Glutamatergic neuron (in vitro differentiated cells): ENCODE measurements at places on chromosomes 13 and 19. TPM values are rescaled to one million over a fixed set of nuclear protein-coding genes. Genes with fewer than 3 reads are reported as not detected.

DNA sequence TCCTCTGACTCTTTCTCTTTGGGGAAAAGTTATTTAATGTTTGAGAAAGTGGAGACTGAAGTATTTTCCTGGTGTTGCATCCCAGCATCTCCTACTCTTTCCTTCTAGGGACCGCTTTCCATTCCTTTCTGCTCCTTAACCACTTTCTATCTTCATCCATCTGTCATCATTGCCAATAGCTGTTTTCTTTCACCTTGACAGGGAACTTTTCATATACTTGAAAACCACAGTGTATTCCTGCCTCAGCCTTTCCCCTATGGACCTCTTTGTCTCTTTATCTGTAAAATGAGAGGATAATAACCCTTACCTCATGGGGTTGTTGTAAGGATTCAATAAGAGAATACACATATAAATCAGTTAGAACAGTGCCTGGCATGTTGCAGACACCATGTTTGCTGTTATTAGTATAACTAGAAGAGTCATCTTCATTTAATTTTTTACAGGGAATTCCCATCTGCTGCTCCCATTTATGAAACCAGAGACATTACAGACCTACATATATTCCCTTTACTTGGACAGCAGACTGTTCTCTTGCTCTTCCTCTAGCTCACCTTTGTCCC lies 31.8 kb downstream of the LCP1 start:
- no peak for DNase-seq

DNA sequence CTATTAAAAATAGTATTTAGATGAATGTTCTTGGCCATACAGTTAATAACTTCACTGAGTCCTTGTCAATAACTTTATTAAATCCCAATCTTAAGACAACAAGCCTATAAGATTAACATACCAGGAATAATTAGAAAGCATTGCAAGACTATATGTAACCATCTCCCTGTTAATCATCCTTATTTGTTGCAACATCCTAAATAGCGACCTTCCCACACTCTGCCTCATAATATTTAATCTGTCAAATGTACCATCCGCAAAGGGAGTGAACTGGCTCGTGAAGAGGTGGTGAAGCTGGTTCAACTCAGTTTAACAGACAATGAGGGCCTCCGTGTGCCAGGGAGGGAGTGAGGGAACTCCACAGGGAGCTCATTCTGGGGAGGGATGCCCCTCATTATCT lies 33.9 kb downstream of the KL start:
- DNase-seq: no peak

DNA sequence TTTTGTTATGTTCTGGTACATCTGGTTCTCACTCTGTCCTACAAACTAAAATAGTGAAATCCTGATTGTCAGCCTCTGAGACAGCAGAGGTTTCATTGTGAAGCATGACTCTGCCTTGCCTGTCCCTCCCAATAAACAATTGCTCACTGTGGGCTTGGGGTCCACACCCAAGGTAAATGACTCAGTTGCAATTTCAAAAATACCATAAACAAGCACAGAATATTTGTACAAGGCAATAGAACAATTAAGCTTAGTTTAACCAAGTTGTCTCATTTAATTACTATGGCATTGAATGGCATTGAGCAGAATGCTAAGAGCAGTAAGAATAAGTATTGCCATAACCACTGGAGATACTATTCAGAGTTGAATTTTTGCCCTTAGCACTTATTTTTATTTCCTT lies 353.6 kb downstream of the SPRY2 start:
- DNase-seq: no peak

DNA sequence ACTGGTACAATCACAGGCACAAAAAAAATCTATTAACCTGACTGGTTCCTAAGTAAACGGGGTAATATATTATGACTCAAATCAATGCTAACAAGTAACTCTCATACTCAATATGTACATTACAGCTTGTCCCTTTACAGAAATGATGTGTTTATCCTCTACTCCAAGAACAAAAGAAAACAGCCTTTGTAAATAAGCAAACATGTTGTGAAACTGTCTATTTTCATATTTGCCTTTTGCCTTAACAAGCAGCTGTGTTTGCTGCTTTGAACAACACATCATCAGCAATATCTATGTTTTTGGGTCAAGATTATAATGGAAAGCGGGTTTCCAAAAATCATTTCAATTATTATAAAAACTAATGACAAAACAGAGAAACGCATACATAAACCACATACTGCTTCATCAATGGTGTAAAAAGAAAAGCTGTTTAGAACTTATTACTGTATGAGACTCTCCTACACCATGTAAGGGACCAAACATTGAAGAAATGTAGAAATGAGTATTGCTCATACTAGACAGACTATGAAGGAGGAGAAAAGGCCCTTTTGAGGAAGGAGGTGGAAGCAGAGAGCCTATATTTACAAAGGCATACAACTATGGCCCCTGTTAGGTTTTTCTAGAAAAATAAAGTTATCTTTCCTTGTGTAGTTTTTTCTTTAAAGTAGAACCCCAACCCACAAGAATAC lies 14.8 kb downstream of the TBC1D4 start:
- DNase-seq: no peak

DNA sequence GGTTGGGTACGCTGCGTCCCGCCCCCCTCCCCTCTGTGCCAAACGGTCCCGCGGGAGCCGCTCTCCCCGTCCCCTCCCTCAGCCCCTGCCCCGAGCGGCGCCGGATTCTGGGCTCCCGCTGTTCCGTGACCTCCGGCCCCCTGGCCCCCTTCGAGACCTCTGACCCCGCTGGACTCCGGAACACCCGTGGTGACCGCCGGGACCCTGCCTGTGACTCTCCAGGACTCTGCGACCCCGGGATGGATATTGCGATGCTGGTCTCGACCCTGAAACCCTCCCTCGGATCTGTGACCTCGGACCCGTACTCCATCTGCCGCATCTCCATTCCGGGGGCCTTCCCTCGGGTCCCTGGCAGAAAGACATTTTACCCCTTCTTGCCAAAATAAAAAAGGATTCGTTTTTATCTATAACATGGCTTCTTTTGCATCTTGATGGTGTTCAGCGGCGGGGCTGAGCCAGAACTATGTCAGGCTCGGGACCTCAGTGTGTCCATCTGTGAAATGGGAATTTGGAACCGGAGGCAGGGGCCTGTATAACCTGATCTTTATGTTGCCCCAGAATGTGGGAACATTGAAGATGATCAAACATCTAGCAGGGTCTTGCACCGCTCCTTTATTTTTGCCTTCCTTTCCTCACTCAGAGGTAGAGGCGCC lies 654 bp upstream of the MEGF8 start:
- DNase-seq: peak; percentile 41

DNA sequence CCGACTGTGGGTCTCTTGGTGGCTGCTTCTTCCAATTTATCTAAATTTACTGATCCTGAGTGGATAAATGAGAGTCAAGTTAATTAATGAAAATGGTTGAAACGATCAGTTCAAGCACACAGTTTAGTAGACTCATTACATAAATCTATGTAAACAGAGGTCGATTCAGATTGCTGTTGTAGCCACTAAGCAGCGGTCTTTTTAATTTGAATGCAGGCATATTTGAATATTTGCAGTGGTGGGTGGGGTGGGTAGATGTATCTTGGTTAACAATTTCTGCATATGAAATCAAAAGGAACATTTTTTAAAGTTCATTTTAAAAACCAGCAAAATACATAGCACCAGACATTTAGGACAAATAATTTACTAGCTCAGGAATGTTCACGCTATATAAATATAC lies 325.9 kb downstream of the KLF12 start:
- no peak for DNase-seq

GRCh38 chr19:28633319-28634018 lies 579.5 kb downstream of the UQCRFS1 start:
- DNase-seq: peak; percentile 75

DNA sequence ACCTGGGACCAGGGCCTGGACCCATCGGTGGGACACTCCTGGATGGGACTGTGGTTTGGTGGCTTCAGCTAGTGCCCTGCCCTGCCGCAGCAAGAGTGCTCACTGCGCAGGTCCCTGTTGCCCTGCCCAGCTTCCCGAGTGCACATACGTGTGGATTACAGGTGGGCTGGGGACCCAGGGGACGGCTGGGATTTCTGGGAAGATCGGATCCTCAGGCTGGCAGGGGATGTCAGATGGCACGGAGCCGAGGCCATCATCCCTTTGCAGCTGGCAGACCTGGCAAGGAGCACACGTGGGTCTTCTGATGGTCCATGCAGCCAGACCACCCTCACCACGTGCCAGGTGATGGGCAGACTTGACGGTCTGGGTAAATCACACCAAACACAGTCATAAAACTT lies 69.3 kb downstream of the CHST8 start:
- DNase-seq: no peak

DNA sequence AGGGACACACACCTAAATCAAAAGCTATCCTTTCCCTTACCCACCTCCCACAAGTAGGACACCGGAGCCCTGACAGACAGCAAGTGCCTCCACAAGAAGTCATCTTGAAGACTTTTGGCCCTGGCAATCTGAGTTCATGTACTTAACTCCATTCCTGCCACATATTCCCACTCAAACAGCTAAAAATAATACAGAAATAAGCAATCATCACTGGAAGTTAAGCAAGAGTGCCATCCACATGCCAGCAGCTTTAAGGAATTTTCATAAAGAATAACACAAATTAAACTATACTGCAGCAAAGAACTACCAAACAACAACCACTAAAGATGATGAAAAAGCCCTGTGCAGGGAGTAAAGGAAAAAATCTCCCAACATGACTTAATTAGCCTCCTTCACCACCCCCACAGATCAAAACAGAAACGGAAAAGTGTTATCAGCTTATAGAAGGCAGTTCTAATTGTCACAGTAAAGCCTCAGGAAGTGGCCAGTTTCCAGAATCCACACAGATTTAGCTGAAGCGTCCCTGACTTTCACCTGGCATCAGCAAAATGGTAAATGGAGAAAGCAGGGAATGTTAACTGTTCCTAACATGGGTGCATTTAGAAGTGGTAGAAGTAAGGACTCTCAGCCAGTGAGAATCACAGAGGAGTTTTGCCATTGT lies 343.9 kb downstream of the TBC1D4 start:
- no peak for DNase-seq

- no peak for DNase-seq
Measured at GRCh38 chr13:75968103-75968838, 332.1 kb downstream of the LMO7 start.

- DNase-seq: no peak
Measured at GRCh38 chr19:17063428-17063827, 11.8 kb downstream of the HAUS8 start.

DNA sequence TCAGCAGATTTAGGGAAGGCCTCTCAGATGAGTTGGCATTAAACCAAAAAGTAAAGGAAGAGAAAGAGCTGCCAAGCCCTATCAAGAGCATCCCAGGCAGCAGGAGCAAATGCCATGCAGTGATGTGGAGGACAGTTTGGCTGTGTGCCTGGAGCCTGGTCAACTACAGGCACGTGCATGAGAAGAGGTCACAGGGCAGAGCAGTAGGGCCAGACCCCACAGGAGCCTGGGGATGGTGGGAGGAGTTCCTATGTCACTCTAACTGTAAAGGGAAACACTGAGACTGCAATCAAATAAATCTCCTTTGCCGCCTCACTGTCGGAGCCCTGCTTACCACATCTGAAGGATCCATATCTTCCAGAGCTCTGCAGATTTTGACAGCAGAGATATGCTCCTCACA lies 240.5 kb downstream of the ENOX1 start:
- no peak for DNase-seq

DNA sequence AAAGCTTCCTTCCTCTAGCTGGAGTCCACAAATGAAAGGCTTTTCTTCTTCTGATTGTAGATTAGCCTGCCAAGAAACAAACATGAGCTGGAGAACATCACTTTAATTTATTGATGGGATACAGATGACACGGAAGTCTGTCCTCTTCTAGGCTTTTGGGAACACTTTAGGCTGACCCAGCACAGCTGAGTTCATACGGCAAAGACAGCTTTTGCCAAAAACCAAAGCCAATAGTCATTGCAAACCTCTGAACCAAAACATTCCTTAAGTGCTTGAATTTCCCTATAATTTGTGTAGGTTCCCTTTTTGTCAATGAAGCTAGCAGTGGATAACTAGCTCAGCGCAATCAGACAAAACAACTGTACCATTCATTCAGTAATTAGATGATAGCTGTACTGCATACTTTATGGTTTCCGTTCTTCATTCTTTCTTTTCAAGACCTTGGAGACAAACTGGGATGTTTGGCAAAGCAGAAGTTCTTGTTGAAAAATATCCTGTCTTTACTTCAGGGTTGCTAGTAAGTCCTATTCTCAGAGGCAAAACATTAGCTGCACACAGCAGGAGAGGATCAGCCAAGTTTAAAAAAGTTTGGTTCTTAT lies 95.7 kb upstream of the SPRY2 start:
- DNase-seq: no peak

DNA sequence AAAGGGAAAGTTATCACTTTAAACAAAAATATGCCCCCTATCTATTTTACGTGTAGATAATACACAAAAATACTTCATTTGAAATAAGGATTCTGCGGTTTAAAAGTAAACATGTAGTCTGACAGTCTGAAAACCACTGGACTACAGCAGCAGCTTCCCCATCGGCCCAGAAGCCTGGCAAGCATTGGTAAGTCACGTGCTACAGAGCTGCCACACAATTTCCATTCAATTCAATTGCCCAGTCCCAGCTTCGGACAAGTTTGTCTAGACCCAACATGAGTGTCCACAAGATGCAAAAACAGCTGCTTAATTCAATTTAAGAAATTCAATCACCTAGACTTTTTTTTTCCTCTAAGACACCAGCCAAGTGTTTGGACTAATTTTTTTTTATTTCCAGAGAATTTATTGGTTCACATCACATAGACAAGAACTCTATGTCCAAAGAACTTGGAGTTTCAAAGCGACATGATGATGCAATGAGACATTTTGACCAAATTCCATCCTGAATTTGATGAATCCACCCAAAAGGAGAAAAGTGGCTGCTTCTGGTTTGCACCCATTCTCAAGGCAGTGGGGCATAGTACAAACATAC lies 458.9 kb downstream of the COG6 start:
- DNase-seq: no peak

GRCh38 chr13:97272526-97272925 lies 50.4 kb downstream of the MBNL2 start:
- no peak for DNase-seq

GRCh38 chr19:38537071-38537936 lies 80.4 kb downstream of the MAP4K1 start:
- no peak for DNase-seq

DNA sequence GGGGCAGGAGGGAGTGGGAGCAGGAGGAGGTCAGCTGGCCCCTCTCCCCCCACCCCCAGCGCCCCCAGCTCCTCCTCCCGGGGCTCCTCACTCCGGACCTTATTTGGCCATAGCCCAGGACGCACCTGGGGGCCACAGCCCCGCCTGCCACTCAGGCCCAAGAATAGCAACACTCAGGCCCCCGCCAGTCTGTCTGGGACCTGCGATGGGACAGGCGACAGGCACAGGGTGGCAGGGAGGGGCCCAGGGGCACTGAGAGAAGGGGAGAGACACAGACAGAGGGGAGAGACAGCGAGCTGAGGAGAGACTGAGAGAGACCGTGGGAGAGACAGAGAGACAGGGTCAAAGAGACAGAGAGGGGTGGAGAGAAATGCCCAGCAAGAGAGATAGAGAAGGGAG lies 10.2 kb downstream of the JOSD2 start:
- peak; percentile 32 for DNase-seq

GRCh38 chr19:24159707-24160106 lies 72.7 kb downstream of the ZNF254 start:
- DNase-seq: no peak

GRCh38 chr13:113723410-113724015 lies 35.5 kb upstream of the TMEM255B start:
- DNase-seq: no peak

The CLPTM1 gene
- total RNA-seq: 102 TPM

The GRK1 gene
- 1.2 TPM for total RNA-seq

The IL12RB1 gene
- total RNA-seq: not detected

The URAD gene
- not detected for total RNA-seq

The LILRB2 gene
- total RNA-seq: 0.54 TPM

The ADGRE2 gene
- total RNA-seq: 0.66 TPM

The LGALS4 gene
- total RNA-seq: not detected

The WASF3 gene
- total RNA-seq: 10.1 TPM

The BCL2L12 gene
- 7.5 TPM for total RNA-seq

The CALR gene
- 543 TPM for total RNA-seq
